Activated naive CD4-positive, alpha-beta T cell (primary cell): ENCODE measurements at places on chromosomes 7 and 10.

DNA sequence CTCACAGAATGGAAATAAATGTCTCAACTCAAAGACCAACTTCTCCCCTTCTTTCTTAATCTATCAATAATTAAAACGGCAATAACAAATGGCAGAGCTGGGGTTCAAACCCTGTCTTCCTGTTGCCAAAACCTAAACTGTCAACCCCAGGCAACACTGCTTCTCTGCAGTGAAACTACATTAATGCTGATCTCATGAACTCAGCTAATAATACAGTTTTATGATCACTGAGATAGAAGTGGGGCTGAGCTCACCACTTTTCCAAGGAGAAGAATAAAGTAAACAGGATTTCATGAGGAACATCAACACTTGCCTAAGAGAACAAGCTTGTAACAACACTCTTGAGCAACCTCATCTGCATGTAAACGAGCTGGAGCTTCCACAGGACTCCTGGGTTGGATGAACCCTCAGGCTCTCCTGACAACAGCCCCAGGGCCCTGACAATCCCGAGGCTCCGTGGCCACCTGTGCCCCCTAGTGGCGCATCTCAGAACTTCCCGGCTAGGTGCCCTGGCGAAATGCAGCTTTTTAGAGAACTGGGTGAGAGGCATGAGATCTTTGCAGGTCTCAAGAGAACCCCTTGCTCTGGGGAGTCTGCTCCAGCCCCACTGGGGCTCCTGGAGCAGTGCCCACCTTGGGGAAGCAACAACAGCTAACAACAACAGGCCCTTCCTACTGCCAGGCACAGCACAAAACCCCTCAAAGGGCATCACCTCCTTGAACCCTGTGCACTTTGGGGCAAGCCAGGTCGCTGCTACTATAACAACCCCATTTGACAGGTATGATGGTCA lies 169.3 kb downstream of the SH3PXD2A start:
- DNase-seq, result peak; percentile 74

DNA sequence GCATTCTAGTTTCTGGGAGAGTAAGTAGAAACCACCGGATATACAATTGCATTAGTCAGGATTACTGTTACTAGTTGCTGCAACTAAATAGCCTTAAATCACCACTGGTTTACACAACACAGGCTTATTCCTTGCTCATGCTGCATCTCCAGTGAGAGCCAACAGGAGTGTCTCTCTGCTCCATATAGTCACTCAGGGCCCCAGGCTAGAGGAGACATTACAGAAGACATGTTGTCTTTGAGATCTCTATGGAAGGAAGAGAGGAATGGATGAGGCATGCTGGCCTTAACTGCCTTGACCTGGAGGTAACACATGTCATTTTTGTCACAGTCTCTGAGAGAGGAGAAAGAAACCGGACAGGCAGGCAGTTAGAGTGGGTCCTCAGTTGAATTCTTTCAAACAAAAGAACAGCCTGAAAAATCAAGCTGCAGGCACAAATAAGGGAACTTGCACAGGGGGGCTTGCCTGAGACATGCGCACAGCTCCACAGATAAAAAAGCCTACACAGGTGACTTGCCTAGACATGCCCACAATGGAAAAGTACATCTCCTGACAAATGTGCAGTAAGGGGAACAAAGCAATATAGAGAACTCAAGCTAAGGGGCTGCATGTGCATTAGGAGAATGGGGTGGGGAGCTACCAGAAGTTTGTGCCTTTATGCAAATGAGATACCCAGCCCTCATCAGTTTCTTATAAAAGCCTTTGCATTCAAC lies 348.0 kb downstream of the TYW1 start:
- DNase-seq, result no peak

DNA sequence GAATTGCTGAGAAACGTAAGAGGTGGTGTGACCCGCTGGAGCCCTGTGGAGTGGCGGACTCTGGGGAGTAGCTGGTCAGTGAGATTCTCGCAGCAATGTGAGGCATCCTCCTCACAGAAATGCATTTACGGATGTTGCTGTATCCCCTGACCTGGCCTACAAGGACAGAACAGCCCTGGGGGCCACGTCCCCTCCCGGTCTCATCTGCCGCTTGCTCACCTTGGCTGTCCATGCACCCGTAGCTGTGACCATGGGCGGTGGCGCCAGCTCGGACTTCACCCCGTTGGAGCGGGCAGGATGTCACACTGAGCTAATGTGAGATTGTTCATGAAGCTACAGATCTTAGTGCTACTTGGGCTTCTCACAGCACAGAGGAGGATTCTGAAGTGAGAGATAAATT lies 193.8 kb downstream of the EBF3 start:
- DNase-seq, result no peak

GRCh38 chr10:113007343-113007771 lies 57.3 kb downstream of the TCF7L2 start:
- no peak for DNase-seq

GRCh38 chr7:132185150-132185549 lies 391.1 kb downstream of the PLXNA4 start:
- DNase-seq, result no peak
